ENCODE measurements at places on chromosomes 12 and 14. TPM values are rescaled to one million over a fixed set of nuclear protein-coding genes. Genes with fewer than 3 reads are reported as not detected.

LHX5 gene
- total RNA-seq, result not detected

BAZ2A gene
- 36.8 TPM for total RNA-seq

PCED1B gene
- 1.5 TPM for total RNA-seq

RHOJ gene
- total RNA-seq, result 4.2 TPM

MAX gene
- 35.1 TPM for total RNA-seq

TAS2R9 gene
- 0.30 TPM for total RNA-seq

KCNMB4 gene
- 2.7 TPM for total RNA-seq

CYP27B1 gene
- total RNA-seq, result 0.74 TPM

TBX3 gene
- 42.5 TPM for total RNA-seq

P2RX2 gene
- not detected for total RNA-seq

CLEC9A gene
- total RNA-seq, result 0.30 TPM

KCNH3 gene
- under 0.01 TPM for total RNA-seq

BHLHE41 gene
- 27.8 TPM for total RNA-seq

ADCY4 gene
- total RNA-seq, result 0.97 TPM

MEG3 gene
- 436 TPM for total RNA-seq

STK38L gene
- 97.4 TPM for total RNA-seq

PTGER2 gene
- 4.8 TPM for total RNA-seq

FOXJ2 gene
- total RNA-seq, result 7.4 TPM

PMCH gene
- not detected for total RNA-seq

TMEM30B gene
- not detected for total RNA-seq

LRP1-AS gene
- not detected for total RNA-seq

ST8SIA1 gene
- under 0.01 TPM for total RNA-seq

ACACB gene
- 4.7 TPM for total RNA-seq

SYCP3 gene
- 0.32 TPM for total RNA-seq

OR4E2 gene
- not detected for total RNA-seq
